ENCODE measurements at places on chromosomes 4 and X. TPM values are rescaled to one million over a fixed set of nuclear protein-coding genes. Genes with fewer than 3 reads are reported as not detected.

The AR gene
- not detected for total RNA-seq

The MAGEA8 gene
- not detected for total RNA-seq

The SPANXN4 gene
- total RNA-seq: not detected

- DNase-seq: no peak
Observed at GRCh38 chrX:133546441-133546840, 131.2 kb upstream of the GPC4 start.

DNA sequence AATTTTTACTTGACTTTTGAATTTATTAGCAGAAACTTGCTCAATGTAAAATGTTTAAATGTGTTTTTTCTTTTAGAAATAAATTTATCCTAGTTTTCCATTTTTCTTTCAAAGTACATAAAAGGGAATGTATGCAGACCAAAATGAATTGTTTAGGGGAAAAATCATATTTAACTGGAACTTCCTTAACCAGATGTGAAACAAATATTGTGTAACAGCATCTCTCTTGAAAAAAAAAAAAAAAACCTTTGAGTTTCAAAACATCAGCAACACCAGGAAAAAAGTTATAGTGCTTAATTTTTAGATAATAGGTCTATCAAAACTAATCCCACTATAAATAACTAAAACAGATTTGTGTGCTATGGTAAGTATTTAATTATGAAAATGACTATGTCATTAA, 14.5 kb upstream of the CCNA2 start:
- DNase-seq: no peak

DNA sequence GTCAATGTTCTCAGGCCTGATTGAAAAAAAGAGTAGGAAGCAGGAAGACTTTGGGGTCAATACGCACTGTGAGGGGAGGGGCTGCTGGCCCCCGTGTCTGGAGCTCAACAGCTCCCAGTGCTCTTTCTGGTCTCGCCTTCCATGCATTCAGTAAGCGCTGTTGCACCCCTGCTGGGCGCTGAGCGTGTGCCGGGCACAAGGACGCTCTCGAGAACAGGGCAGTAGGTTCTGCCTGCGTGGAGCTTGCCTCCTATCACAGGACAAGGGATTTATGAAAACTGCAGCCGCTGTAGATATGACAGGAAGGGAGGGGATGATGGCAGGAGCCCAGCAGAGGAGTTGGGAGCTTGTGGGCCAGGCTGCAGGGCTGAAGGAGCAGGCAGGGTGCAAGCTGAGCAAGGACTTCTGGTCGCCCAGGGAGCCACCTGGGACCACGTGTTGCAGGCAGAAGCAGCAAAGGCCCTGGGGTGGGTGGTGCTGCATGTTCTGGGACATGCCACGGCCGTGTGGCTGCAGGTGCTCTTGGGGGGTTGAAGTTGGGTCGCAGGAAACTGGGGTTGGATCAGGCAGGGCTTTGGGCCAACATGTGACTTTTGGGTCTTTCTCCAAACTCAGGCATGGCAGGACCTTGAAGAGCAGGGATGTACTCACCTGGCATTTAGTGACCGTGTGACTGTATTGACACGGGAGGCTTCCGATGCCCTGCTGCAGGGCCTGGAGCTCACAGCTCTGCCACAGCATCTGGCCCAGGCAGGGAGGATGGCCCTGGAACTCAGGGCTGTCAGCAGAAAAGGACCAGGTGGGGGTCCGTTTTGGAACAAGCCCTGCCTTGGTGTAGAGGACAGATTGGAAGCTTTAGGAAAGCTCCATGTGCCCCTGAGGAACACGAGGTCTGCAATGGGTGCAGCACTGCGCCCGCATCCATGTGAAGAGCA, 97.9 kb downstream of the CPZ start:
- DNase-seq: no peak

DNA sequence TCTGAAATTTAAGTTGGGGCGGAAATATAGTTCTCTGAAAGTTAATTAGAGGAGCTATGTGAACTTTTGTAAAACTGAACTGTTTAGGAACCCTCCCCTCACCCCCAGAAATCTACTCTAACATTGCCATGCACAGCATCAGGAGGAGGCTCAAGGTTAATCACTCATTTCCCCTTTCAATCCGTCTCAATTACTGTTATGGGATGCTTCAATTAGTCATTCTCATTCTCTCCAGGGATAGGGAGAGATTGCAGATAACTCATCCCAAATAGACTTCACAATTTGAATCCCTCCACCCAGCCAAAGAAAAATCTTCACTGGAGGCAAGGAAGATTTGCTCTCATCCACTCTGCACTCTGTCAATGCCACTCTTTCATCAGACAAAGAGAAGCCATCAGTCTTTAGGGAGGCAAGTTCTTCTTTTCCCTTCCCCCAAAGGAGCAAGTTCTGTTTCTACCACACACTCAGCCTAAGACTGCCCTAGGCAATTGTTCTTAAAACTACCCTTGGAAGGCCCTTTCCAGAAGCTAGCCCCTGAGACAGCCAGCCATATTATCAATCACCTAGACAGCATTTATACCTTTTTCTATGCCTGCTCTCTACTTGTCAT, 140.4 kb downstream of the SLC10A7 start:
- no peak for DNase-seq

- DNase-seq: no peak
Observed at GRCh38 chr4:175758050-175759024, 53.7 kb downstream of the GPM6A start.

- no peak for DNase-seq
Observed at GRCh38 chrX:109372716-109373115, 109.2 kb downstream of the GUCY2F start.

DNA sequence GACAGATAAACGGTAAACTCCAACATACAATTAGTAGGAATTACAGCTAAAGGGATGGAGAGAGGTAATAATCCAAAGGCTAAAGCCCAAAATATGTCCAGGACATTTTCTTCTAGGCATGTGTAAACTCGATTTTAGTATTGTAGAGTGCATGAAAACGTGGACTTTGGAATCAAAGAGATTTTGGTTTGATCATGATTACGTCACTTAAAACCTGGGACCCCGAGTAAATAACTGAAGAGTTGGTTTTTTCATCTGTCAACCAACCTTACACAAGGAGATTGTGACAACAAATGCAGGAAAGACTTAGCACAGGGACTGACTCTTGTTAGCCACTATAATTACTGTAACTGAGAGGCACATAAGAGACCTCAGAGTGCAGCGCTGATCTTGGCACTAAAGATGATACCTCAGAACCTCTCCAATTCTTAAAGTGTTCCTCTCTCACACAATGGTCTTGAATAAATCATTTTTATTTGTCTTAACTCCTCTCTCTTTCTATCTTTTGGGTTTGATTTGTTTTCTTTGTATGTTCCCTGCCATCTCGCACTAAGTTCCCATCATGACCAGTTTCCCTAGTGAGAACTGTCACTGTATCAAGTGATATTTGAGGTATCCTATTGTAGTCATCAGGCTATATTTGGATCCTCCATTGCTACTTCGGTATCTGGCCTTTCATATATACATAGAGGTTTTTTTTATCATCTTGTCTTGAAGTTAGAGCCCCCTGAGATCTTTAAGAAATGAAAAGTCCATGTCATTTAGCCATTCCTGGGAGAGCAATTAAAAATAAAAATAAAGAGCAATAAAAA, 32.2 kb upstream of the MSL3 start:
- DNase-seq: no peak

The MAGEA10 gene
- not detected for total RNA-seq

GRCh38 chrX:109487640-109488039, 5.8 kb upstream of the GUCY2F start:
- no peak for DNase-seq

DNA sequence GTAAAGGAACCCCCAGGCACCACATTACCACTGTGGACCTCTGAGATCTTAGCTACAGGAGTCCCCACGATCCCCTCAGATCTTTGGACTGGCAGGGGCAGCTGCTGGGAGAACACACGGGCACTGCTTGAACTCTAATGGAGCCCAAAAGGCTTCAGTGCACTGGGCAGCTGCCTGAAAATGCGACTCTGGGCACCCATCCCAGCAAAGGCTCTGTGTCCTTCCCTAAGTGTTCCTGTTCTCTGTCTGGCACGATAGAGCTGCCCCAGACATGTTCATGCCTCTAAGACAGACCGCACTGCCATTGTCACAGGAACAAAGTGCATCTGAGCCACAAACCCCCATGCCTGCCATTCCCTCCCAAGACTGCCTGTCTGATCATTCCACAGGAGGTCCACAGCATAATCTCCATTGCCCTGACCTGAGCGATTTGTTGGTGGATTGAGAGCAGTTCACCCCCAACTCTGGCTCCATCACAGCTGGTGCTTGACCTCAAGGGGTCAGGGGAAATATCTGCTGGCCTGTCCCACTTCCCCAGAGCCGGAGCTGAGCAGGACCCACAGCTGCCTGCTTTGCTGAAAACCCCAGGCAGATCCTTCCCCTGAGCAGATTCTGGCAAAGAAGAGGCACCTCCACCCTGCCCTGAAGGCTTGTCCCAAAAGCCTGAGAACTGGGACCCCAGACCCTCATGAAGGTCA, 436.0 kb upstream of the INTU start:
- no peak for DNase-seq

DNA sequence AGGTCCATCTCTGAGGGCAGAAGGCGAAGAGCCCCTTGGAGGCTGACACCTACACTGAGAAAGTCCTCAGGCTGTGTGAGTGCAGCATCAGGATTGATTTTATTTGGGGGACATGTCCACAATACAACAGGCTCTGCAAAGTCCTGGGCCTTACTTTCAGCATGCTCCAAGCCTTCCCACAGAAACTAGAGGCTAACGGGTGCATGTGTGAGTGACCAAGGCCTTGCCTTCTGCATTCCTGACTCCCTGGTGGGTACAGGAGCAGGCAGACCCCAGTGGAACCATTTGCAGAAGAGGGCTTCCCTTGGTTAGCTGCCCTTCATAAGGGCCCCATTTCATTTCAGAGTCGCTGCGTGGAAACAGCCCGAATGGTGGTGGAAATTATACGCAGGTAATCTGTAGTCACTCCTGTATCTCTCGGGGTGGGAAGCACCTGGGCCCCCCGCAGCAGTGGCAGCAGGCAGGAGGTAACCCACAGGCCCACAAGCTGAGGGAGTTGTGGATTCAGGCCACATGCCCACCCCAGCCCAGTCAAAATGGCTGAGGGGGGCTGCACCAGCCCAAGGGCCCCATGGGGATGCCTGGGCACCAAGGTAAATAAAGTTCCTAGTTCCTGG, 37.7 kb downstream of the NSG1 start:
- no peak for DNase-seq

- DNase-seq: no peak
Observed at GRCh38 chrX:18465051-18465450, 39.6 kb downstream of the CDKL5 start.

GRCh38 chr4:158836002-158836369, 67.2 kb downstream of the FNIP2 start:
- no peak for DNase-seq

The MAGEA12 gene
- total RNA-seq: not detected

- no peak for DNase-seq
Observed at GRCh38 chrX:19535476-19535875, 20.2 kb upstream of the MAP3K15 start.

The HAND2 gene
- not detected for total RNA-seq

DNA sequence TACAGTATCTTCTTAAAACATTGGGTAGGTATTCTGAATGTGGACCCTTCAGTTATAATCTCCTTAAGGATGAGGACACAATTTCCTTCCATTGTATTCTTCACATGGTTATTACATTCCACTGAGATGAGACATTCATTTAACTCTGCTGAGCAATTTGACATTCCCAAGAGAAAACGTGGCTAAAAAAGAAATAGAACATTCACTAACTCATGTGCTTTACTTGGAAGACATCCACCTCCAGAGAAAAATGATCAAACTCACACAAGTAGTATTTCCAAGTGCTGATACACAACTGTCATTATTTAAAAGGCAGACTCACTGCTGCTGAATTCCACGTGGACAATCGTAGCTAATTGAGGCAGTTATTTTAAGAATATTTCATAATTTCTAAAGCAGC, 227.9 kb upstream of the ANKRD50 start:
- no peak for DNase-seq

DNA sequence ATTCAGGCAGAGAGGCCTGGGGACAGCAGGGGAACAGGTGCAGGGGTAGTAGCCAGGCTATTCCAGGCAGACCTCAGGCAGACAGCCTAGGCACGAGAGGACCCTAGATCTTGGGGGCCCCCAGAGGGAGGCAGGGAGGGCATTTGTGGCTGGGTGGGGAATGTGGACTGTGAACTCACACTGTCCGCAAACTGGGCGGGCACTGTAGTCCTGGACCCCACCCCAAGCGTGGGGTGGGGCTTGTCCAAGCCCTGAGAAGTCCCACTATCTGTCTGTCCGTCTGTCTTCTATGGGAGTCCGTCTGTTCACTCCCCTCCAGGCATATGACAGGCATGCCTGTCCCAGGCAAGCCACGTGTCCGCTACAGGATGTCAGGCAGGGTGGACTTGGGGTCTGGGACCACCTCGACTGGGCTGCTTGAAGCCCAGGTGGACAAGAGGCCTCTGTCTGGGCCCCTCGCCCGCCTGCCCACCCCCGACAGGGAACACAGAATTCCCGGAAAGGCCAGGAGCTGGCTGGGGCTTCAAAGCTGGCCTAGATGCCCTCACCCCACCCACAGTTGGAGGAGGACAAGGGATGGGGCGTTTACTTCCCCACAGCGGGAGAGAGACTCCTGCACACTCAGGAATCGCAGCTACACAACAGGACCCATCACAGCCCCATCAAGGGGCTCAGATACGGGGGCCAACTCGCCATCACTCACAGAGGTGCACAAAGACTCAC, at the start of gene SLC38A5:
Gene SLC38A5 (minus strand): TSS at position 151 of the 723 bp plus-strand sequence. CDS start 2,336 bp downstream, outside the sequence.
- DNase-seq: no peak

The HELQ gene
- total RNA-seq: 28.7 TPM

- no peak for DNase-seq
Observed at GRCh38 chrX:119325456-119325855, 73.7 kb upstream of the SLC25A43 start.

DNA sequence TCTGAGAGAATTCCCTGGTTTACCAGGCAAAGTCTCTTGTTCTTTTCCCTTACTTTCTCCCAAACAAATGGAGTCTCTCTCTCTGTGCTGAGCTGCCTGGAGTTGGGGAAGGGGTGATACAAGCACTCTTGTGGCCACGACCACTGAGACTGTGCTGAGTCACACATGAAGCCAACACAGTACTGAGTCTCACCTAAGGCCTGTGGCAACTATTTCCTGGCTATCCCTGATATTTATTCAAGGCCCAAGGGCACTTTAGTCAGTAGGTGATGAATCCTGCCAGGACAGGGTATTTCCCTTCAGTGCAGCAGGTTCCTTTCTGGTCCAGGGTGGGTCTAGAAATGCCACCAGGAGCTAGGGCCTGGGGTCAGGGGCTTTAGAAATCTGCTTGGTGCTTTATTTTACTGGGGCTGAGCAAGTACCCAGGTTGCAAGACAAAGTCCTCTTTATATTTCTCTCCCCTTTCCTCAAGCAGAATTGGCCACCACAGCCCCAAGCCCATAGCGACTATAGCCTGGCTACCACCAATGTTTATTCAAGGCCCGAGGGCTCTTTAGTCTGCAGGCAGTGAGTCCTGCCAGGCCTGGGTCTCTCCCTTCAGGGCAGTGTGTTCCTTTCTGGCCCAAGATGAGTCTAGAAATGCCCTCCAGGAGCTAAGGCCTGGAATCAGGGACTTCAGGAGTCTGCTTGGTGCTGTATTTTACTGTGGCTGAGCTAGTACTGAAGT, 10.5 kb downstream of the ARL13A start:
- no peak for DNase-seq

The EMD gene
- 66.1 TPM for total RNA-seq

All from activated naive CD8-positive, alpha-beta T cell treated with anti-CD3 and anti-CD28 coated beads, Interleukin-2, amount 10 ng/mL, durations not matched to agents 7 days and 5 days (primary cell).